ENCODE measurements at places on chromosomes 5 and 9. TPM values are rescaled to one million over a fixed set of nuclear protein-coding genes. Genes with fewer than 3 reads are reported as not detected.

The ESM1 gene
- 3.3 TPM for total RNA-seq

The CARD6 gene
- 18.7 TPM for total RNA-seq

The PCDHAC2 gene
- under 0.01 TPM for total RNA-seq

The PTGER4 gene
- total RNA-seq: 10.3 TPM

The ZDHHC11 gene
- total RNA-seq: 2.8 TPM

The PDE8B gene
- total RNA-seq: not detected

The PALM2AKAP2 gene
- total RNA-seq: 5.1 TPM

The AQP3 gene
- 21.2 TPM for total RNA-seq

The HK3 gene
- total RNA-seq: not detected

The BAAT gene
- not detected for total RNA-seq

The TRIM41 gene
- 16.5 TPM for total RNA-seq

The AMBP gene
- 0.17 TPM for total RNA-seq

The HAVCR1 gene
- total RNA-seq: 0.17 TPM

The NOL6 gene
- 28.3 TPM for total RNA-seq

The ARSB gene
- 14.0 TPM for total RNA-seq

The ABO gene
- not detected for total RNA-seq

The SPATA31E1 gene
- total RNA-seq: not detected

The UGCG gene
- 74.6 TPM for total RNA-seq

The SHOC1 gene
- total RNA-seq: under 0.01 TPM

The IFNB1 gene
- not detected for total RNA-seq

The SLC25A2 gene
- total RNA-seq: 1.0 TPM

The CKMT2 gene
- 11.2 TPM for total RNA-seq

The CKS2 gene
- 45.5 TPM for total RNA-seq

The AJM1 gene
- 1.6 TPM for total RNA-seq

The TXNDC8 gene
- total RNA-seq: not detected

The IFNA14 gene
- total RNA-seq: not detected

The TEX10 gene
- 39.6 TPM for total RNA-seq

The BTNL8 gene
- not detected for total RNA-seq

The LCN15 gene
- not detected for total RNA-seq

The ARHGEF39 gene
- total RNA-seq: 2.9 TPM

The TMEM174 gene
- not detected for total RNA-seq

The CCDC183 gene
- total RNA-seq: 0.33 TPM

The TRAF1 gene
- total RNA-seq: 3.8 TPM

The NSG2 gene
- not detected for total RNA-seq

The PCAT7 gene
- not detected for total RNA-seq

The PRR7 gene
- total RNA-seq: 2.9 TPM

The NFIB gene
- total RNA-seq: 40.7 TPM

The ZNF462 gene
- 17.0 TPM for total RNA-seq

The NME5 gene
- total RNA-seq: 2.6 TPM

The GEMIN5 gene
- 17.7 TPM for total RNA-seq

The INSYN2B gene
- total RNA-seq: 14.6 TPM

The SPATA9 gene
- total RNA-seq: 0.29 TPM

The FBN2 gene
- total RNA-seq: 78.2 TPM

The LMX1B gene
- not detected for total RNA-seq

The SPINK5 gene
- total RNA-seq: not detected

The CDK9 gene
- 54.7 TPM for total RNA-seq

The TEX48 gene
- total RNA-seq: not detected

The CFAP77 gene
- not detected for total RNA-seq

The IL13 gene
- not detected for total RNA-seq

The PCDHGB1 gene
- 4.4 TPM for total RNA-seq

The CLIC3 gene
- total RNA-seq: 5.8 TPM

The EIF4EBP3 gene
- total RNA-seq: 1.5 TPM

The CER1 gene
- total RNA-seq: not detected

The C9orf50 gene
- total RNA-seq: 0.44 TPM
